Stimulated activated CD8-positive, alpha-beta memory T cell treated with anti-CD3 and anti-CD28 coated beads, Interleukin-15, amount 100 ng/mL, for 48 hours (primary cell): ENCODE measurements at places on chromosomes 7 and 10.

- no peak for DNase-seq
Observed at GRCh38 chr7:45586542-45587520, 12.7 kb downstream of the ADCY1 start.

DNA sequence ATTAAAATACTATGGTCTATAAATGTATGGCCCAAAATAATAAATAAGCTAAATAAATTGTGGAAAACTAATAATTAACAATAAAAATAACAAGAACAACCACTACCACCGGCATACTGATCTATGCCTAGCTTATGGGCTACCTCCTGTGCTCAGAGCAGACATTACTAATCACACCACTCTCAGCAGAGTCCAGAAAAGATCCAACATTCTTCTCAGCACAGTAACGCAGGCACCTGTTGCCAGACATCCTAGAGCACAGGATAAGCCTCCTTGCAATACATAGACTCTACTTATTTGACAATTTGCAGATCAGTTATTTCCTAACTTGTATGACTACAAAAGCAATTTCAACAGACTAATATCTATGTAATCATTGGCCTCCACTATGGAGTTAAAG lies 137.1 kb upstream of the NEBL start:
- DNase-seq = no peak

- DNase-seq = no peak
Observed at GRCh38 chr10:123492016-123492415, 174.1 kb upstream of the GPR26 start.

DNA sequence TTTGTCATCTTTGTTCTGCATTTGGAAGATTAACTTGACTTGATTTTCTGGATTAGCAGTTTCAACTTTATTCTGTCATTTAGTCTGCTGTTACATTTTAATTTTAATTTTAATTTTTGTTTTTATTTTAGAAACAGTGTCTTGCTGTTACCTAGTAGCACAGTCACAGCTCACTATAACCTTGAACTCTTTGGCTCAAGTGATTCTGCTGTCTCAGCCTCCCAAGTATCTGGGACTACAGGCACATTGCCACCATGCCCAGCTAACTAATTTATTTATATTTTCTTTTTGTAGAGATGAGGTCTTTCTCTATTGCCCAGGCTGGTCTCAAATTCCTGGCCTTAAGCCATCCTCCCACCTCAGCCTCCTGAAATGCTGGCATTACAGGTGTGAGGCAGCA lies 35.3 kb downstream of the PALS2 start:
- no peak for DNase-seq

GRCh38 chr10:101020427-101021075 lies 10.4 kb downstream of the PDZD7 start:
- no peak for DNase-seq

- DNase-seq = no peak
Observed at GRCh38 chr7:38855867-38856266, 53.1 kb downstream of the VPS41 start.

GRCh38 chr7:45033931-45034290 lies 33.9 kb downstream of the CCM2 start:
- no peak for DNase-seq

GRCh38 chr7:43559171-43559945 lies 23.6 kb upstream of the STK17A start:
- DNase-seq = no peak

- no peak for DNase-seq
Observed at GRCh38 chr7:28990200-28990960, 32.2 kb upstream of the TRIL start.

DNA sequence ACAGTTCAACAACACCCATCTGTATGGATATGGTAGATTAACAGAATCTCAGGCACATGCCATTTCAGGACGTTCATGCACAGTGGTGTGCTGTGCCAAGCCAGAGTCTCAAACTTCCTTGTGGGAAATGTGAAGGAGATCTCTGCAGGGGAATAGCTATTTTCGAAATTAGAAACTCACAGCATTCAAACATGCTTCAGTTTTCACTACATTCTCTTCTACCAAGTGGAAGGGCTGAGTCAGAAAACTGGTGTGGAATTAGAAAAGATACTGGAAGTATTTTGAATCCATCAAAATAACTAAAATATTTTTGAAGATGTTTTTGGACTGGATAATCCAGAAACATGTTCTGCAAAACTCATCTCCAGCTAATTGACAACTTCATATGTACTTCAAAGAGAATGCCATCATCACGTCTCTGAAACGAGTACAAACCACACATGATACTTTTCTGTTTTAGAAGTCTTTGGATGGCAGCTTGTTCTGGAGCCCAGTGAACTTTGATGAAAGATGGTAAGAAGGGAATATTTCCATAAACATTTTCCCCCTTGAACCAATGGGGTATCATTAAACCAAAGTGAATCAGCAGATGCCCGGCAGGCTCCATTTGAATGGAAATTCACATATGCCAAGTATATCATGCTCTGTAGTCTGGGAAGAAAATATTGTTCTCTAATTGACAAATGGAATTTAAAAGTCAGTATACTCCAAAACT lies 616.3 kb upstream of the IGFBP3 start:
- no peak for DNase-seq

DNA sequence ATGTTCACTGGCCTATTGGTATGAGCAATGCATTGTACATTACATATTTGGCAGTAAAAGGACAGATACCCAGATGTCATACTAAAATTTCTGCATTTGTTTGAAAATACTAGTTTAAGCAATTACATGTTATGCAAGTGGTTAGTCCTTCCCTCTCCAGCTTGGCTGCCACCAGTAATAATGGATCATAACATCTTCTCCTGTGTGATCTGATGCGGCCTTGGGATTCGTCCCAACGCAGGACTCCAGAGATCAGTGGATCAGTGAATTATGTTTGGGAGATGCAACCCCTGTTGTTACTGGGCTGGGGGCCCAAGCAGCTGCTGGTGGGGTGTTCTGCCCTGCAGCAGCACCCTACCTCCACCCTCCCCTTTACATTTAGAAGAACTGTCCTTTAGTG lies 11.2 kb upstream of the PDK4 start:
- no peak for DNase-seq

GRCh38 chr10:33520223-33520622 lies 185.8 kb upstream of the NRP1 start:
- DNase-seq = no peak

DNA sequence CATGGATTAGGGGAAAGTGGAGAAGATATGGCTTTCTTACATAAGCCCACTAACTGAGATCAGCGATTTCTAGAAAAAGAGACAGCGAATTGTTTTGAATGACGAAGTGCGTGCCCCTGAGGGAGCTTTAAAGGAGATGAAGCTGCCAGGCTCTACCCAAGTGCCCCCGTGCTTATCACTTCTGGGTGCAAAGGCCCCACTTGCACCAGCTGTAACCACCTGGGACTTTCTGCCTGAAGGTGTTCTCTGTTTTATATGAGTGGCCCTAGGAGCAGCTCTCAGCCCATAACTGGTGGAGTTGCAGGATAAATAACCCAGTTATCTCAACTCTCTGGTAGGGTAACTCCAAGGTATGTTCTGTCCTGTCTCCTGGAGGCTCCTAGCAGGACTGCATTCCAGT lies 20.4 kb upstream of the CARD11 start:
- peak; percentile 10 for DNase-seq

DNA sequence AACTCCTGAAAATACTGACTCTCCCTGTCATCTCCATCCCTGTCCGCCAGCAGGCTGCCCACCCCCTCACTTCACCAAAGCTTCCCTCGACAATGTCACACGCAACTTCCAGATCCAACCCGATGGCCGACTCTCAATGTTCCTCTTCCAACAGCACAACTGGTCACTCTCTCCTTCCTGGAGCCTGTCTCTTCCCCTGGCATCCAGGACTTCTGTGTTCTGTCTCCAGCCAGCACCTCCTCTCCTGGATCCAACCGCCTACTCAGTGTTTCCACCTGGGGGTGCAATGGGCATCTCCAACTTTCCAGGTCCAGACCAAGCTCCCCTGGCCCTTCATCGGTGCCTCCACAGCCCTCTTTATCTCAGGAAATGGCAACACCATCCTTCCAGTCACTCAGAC lies 8.6 kb downstream of the CPA5 start:
- no peak for DNase-seq

GRCh38 chr10:48768144-48768766 lies 83.6 kb downstream of the WDFY4 start:
- DNase-seq = no peak

DNA sequence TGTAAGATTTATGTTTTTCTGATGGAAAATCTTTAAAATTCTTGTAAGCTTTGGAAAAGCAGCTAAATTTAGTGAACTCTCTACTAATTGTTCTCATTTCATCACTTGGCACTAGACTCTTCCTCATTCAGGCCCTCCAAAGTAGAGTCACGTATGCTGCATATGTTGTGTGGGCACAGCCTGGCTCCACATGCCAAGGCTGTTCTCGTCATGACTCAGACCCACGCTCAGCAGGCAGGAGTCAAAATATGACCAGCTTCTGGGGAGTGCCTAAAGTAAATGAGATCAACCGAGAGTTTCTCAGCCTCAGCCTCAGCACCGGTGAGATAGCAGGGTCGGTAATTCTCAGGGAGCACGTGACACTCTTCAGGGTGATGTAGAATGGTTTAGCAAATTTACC lies 1672.9 kb downstream of the REEP3 start:
- DNase-seq = no peak

GRCh38 chr10:125548878-125549277 lies 134.1 kb downstream of the TEX36 start:
- DNase-seq = no peak
